ENCODE measurements at places on chromosomes 3 and 15. TPM values are rescaled to one million over a fixed set of nuclear protein-coding genes. Genes with fewer than 3 reads are reported as not detected.

ZNF662 gene
- total RNA-seq, result 7.6 TPM

SETD2 gene
- total RNA-seq, result 21.9 TPM

KCNAB1 gene
- 3.5 TPM for total RNA-seq

TSPAN3 gene
- 150 TPM for total RNA-seq

MINDY4B gene
- total RNA-seq, result not detected

POC1A gene
- 0.37 TPM for total RNA-seq

SLC9C1 gene
- total RNA-seq, result not detected

CCR1 gene
- 0.09 TPM for total RNA-seq

DNA sequence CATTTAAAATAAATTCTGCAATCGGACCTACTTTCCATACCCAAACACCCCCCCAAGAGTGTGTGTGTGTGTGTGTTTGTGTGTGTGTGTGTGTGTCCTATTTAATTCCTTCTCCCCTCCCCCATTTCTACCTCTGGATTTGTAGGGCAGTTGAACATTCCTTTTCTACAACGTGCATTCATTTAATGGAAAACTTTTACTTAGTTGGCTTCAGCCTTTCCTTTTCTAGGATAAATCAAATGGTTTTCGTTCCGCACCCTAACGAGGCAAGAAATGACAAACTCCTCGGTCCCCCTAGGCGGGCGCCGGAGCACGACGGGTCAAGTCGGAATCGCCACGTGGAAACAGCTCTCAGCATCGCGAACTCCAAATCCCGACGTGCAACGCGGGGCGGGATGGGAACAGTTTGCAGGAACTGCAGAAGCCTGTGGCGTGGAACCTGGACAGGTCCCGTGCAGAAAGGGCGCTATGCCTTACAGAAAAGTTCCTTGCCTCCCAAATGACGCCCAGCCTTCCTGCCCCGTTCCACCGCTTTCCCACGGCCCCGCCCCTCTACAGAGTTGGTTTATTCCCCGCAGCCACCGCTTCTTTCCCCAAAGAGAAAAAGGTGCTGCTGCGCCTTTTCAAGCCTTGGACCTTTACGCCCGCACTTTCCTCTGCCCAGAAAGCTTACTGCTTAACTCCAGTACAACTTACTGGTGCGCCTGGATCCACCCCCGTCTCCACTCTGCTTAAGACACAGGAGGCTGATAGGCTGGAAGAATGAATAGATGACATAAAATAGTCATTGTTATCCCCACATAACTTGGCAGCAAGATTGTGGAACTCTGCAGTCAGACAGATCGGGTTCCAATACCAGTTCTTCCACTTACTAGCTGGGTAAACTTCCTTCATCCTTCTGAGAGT is 1.1 kb upstream of the EIF2B5 start:
- peak; percentile 90 for DNase-seq

DNA sequence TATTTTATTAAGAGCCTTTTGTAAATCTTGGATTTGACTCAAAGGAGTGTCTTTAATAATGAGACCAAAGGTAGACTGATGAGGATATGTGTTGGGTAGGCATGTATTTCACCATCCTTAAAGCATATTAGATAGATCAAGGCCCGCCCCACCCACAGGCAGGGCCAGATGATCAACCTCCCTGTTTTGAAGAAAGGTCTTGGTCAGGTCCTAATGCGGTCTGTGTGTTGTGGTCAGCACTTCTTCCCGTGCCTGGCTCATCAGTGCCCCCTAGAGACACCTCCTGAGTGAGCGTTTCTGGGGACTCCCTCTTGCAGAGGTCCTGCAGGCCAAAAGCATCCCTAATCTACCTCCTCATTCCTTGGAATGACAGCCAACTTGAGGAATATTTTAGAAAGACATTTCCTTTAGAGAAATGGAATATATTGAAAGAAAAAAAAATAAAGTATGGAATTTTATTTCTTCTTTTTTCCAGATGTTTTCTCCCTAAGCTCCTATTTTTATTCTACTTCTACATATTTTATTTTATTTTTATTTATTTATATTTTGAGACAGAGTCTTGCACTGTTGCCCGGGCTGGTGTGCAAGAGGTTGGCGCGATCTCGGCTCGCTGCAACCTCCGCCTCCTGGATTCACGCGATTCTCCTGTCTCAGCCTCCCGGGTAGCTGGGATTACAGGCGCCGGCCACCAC is 6.0 kb downstream of the TM4SF4 start:
- DNase-seq, result peak; percentile 83

DNA sequence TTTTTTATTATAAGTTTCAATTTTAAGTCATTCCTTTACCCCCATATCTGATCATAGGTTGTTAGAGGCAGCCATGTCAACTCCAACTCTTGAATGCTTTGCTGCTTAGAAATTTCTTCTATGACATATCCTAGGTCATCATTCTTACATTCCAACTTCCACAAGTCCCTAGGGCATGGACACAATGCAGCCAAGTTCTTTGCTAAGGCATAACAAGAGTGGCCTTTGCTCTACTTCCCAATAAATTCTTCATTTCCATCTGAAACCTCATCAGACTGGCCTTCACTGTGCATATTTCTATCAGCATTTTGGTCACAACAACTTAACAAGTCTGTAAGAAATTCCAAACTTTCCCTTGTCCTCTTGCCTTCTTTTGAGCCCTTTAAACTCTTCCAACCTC is 28.5 kb downstream of the TRIM42 start:
- DNase-seq, result no peak

GRCh38 chr3:117355566-117355965 is 646.0 kb downstream of the TUSC7 start:
- DNase-seq, result no peak

- DNase-seq, result no peak
Measured at GRCh38 chr3:24390169-24391130, 104.2 kb downstream of the THRB start.

DNA sequence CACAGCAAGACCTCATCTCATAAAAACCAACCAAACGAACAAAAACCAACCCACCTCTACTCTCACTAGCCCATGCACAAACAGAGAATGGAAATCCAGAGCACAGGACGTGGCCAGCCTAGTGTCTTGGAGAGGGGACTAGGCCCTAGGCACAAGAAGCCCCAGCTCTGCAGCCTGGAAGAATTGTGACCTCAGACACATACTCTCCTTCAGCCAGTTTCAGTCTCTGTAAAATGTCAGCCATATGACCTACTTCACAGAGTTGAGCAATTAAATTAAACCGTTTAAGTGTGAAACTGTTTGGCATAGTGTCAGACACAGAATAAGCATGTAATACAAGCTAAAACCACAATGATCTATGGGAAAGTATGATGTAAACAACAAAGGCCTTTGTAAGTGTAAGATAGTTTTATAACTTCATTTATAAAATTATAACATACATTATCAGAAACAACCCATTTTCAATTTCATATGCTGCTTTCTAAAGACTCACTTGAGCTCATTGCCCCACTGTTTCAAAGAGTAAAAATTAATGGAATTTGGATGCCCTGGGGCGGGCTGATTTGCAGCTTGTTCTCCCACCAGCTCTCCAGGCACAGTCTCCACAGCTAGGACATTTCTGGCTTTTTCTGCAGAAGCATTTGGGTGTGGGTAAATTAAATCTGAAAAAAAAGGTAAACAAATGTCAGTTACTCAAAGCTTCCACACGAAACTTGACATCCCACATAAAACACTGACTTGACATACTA is 32.9 kb downstream of the TBC1D2B start:
- DNase-seq, result no peak

- no peak for DNase-seq
Measured at GRCh38 chr3:171835116-171835515, 8.0 kb upstream of the TMEM212 start.

DNA sequence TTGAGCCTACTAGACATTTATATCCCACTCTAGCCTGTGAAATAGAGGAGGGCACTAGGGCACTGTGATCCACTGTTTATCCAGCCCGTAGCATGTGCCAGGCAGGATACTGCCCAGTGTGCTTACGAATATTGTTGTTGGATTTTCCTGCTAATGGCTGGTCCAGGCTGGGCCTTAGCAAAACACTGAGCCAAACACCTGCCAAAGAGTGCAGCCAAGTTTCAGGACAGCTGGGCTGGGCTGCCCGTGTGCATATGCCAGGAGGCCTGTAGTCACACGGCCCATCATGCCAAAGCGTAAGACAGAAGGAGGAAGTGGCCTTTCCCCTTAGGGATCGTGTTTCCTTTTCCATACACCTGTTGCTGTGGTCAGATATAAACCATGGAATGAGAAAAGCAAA is 54.5 kb upstream of the ABHD10 start:
- DNase-seq, result peak; percentile 90

DNA sequence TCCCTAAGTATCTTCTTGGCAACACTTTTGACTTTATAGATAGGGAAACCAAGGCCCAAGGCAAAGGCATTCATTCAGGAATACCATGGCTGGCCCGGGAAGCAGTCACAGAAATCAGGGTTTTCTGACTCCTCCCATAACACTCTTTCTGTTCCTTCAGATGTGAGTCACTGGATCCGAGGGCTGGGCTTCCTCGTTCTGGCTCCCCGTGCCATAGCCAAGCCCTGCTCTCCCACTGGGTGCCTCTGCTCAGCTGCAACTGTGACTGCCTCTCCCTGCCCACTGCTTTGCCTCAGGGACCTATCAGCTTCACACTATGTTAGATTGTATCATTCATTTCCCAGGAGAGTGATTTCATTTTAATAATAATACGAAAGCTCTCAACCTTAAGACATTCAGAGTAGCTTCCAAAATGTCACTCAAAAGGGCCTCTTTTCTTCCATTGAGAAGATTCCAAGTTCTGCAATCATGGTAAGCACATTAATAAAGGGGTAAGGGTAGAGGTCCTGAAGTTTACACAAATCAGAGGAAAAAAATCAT is 50.2 kb downstream of the GABRB3 start:
- DNase-seq, result no peak

- no peak for DNase-seq
Measured at GRCh38 chr3:81502236-81502635, 259.2 kb downstream of the GBE1 start.

DNA sequence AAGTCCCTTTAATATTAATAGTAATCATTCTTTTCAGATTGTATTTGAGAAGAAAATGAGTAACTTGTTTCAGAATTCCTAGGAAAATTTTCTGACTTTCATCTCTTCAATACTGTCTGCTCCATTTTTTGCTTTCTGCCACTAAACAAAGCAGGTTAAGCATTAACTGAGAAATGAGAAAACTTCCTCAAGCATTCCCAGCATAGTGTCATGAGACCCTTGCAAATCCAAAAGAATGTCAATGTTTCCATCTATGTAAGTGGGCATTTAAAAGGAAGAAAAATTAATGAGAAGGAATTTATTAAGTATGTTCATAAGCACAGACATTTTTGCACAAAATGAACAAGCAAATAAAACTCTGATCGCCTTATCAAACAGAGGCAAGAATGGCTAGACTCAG is 148.0 kb upstream of the STRIT1 start:
- DNase-seq, result no peak

DNA sequence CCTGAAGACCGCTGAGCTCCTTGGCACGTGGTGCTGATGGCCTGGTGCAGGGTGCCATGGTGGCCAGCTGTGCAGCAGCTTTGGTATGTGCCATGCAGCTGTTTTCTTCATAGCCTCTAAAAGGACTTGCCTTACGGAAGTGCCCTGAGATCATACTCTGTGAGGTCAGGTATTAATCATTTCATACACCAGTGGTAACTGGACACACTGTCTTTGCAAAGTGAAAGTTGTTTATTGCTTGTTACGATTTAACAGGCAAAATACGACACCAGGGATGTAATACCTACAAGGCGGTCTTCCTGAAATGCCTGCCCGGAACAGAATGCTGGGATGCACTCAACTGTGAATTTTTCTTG is 184.6 kb downstream of the ATP10A start:
- no peak for DNase-seq

GRCh38 chr3:11221818-11222415 is 50.3 kb upstream of the ATG7 start:
- DNase-seq, result no peak

DNA sequence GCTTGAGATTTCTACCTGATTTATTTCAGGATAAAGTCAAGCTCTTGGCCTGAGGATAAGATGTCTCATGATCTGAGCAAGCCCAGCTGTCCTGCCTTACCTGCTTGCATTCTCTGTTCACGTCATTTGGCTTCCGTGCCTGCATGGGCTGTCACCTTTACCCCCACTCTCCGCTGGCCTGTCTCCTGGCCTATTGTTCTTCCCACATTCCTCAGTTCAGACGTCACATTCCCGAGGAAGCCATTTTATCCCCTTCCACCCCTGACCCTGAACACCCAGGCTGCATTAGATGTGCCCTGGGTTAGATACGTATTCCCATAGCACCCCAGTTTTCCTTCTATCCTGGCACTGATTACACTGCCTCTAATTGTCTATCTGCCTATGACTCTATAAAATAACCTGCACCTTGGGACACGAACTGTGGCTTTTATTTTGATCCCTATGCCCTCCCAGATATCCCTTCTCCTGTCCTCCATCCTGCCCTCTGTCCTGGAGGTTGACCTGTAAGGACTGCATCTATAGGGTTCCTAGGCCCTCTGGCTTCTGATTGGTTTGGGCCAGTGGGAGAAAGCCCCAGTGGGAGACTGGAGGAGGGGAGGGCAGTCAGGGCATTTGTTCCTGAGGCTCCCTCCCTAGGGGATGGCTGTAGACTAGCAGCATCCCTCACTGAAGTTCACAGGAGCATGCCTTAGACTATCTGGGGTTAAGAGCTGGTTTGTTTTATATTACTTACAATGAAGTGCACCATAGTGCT is 19.2 kb upstream of the UBE2Q2 start:
- DNase-seq, result no peak

- no peak for DNase-seq
Measured at GRCh38 chr15:85047271-85047948, 65.8 kb downstream of the PDE8A start.

DNA sequence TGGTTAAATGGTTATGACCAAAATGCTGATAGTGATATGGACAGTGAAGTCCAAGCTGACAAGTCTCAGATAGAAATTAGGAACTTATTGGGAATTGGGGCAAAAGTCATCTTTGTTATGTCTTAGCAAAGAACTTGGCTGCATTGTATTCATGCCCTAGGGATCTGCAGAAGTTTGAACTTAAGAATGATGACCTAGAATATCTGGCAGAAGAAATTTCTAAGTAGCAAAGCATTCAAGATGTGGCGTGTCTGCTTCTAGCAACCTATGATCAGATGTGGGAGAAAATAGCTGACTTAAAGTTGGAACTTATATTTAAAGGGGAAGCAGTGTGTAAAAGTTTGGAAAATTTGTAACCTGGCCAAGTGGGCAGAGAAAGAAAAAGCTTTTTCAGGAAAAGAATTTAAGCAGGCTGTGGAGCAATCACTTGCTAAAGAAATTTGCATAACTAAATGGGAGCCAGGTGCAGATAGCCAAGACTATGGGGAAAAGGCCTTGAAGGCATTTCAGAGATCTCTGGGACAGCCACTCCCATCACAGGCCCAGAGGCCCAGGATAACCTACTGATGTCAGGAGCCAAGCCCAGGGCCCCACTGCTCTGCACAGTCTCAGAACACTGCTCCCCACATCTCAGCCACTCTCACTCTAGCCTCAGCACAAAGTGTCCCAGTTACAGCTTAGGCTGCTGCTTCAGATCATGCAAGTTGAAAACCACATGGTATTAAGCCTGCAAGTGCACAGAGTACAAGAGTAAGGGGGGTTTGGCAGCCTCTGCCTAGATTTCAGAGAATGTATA is 147.8 kb upstream of the TGFBR2 start:
- no peak for DNase-seq

GRCh38 chr3:481680-482079 is 285.1 kb downstream of the CHL1 start:
- no peak for DNase-seq

Measured in pancreas (tissue), 10 donors.